ENCODE measurements at places on chromosomes 2 and 18.

DNA sequence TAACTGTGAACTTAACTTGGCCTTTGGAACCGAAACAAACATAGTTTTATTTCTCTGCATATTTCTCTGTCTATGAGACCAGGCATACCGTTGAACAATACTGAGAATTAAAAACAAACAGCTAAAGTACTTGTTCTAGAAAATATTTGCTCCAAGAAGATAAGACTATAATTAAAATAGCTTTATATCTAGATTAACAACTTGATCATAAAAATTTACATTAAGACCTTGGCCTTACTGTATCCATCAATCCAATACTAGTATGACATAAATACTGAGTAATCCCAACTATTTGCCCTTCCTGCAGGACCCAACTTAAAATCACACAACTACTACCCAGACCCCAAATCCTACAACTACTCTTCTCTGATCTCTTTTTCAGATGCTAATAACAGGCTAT is 260.9 kb downstream of the RIT2 start:
- DNase-seq, result no peak

DNA sequence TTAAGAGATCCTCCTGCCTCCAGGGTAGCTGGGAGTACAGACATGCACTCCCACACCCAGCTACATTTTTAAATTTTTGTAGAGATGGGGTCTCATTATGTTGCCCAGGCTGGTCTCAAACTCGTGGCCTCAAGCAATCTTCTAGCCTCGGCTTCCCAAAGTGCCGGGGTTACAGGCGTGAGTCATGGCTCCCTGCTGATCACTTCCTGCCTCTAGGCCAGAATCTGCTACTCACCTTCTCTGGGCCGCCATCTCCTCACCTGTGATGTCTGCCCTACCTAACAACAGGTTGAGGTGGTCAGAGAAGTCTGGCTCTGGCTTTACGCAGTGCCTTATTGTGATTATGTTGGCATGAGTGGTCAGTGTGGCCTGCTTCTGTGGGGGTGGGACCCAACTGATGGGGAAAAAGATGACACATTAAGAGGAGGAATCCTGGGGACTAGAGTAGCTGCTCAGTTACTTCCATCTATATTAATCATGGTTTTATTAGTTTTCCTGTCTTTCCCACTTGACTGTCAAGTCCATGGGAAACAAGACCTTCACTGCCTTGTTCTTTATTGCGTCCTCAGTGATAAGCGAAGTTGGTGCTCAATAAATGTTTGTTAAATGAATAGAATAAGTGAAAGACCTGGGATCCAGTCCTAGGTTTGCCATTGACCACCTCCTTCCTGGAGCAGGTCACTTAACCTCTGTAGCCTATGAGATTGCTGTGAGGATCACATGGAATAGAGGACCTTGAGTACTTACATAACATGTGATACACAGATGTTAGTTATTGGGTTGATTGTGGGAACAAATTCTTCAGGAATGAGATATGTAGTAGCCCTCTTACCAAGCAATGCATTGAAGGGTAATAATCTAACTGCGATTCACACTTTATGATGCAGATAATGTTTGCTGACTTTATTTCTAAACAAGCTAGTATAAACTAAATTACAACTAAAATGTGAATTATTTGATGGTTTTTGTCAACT is 15.7 kb downstream of the KCTD1 start:
- DNase-seq, result no peak

DNA sequence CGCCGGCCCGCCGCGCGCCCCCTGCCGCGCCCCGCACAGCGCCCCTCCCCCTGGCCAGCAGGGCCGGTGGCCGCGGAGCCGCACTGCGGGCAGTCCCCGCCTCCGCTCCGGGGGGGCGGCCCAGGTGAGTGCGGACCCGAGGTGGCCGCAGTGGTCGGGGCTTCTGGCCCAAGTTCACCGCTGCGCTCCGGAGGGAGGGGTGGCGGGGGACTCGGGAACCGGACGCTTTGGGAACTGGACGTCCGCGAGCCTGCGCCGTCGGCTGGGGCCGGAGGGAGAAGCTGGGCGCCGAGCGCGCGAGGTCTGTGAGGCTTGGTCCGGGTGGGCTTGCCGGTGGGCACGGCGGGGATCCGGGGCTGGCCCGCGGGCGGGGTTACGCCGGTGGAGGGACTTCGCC is 591 bp upstream of the LDLRAD4 start:
- DNase-seq, result no peak

GRCh38 chr2:168635065-168635577 is 167.3 kb upstream of the NOSTRIN start:
- no peak for DNase-seq

DNA sequence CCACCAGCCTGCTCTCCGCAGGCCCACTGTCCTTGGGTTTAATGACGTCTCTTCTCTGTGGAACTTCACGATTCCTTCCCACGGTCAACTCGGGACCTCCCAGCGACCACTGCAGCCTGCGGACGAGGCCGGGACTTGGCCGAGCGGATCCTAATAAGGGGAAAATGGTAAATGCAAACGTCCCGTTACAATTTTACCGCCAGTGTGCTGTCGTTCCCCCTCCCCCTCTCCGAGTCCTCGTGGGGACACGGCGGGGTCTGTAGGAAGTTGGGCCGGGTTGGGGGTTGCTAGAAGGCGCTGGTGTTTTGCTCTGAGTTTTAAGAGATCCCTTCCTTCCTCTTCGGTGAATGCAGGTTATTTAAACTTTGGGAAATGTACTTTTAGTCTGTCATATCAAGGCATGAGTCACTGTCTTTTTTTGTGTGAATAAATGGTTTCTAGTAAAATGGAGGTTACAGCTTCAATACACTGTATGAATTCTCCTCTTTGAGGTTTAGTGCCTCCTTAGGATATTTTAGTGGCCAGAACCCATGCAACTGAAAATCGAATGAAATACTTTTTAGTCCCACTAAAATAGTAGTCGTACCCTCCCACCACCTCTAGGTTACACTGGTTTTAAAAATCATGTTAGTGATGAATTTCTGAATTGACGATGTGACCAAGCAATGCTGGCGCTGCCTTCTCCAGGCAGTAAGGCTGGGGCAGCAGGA is 2.3 kb downstream of the HOXD11 start:
- no peak for DNase-seq

DNA sequence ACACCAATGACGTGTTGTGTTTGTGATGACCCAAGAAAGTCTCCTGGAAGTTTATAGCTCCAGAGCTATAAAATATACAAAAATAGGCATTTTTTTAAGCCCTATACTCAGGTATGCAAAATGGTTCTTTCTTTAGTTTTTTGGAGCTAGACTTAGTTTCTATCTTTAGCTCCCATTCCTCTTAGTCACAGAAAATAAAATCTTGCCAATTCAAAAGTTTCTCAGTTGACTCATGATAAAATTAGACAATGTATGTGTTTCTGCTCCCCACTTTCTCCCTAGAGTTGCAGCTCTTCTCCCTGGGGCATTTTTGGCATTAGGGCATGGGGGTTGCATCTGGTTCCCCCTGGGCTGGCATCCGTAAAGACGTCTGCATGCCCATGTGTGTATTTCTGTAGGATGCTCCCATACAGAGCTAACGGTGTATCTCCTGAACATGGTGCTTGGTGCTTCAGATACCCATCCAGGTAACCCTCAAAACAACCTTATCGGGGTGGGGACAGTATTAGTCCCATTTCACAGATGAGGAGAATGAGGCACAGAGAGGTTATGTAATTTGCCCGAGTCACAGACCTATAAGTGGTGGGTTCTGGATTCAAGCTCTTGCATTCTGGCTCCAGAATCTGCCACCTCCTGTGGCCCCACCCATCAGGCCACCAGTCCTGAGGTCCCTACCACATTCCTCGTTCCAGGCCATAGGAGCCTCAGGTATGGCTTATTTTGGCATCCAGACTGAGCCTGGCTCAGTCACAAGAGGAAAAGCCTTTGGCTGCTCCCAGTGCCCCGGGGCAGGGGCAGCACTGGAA is 43.1 kb upstream of the ASAP2 start:
- DNase-seq, result no peak

DNA sequence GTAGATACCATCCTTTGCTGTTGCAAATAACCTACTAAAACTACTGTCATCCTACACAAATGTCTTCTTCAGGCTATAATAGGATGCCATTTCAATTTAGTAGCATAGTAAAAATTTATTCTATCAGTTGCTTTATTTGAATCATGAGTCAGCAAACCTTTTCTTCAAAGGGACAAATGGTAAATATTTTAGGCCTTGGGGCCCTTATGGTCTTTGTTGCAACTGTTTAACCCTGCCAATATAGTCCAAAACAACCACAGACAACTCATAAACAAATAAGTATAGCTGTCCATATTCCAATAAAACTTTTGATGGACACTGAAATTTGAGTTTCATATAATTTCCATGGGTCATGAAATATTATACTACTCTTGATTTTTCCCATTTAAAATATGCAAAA is 54.0 kb upstream of the CCBE1 start:
- DNase-seq, result no peak

DNA sequence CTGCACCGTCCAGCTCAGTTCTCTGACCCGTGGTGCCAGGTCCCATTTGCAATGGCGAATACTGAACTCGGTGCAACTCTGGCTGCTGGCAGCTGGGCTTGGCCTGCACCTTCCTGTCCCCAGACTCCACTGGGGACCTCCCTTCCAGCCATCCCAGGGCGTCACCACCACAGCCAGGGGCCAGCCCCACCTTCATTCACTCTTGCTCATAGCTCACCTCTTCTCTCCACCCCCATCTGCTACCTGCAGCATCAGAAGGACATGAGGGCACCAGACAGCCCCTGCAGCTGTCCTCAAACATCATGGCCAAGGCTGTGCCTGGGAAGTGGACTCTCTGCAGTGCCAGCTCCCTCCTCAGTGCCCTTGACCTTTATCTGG is 16.2 kb upstream of the ALPI start:
- no peak for DNase-seq

DNA sequence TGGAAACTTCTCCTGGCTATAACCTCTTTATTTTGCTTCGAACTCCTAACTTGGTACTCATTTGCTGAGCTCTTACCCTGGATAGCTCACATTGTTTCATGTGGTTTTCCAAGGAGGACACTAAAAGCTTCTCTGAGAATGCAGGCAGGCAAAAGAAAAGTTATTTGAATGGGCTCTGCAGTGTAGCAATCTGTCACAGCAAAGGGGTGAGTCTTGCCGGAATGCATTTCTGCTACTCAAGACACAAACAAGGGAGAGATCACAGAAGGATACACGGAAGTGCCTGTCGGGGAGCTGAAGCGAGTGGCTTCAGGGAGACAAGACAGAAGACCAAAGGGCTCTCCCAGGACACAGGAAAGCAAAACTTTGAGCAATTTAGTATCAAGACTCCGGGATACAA is 265.4 kb downstream of the SS18 start:
- no peak for DNase-seq

DNA sequence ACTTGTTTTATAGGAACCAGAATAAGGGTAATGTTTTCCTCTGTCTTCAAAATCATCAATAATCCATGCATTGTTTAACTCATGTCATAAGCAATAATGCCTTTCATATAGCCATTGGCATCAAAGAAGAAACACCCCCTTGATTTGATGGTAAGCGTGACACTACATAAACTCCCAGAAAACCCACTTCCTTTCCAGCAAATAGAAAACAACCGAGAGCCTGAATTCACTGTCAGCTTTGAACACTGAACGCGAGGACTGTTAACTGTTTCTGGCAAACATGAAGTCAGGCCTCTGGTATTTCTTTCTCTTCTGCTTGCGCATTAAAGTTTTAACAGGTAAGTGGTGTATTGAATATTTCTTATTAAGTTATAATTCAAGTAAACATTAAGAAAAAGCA is at the start of gene ICOS:
ICOS (plus strand) TSS at position 229 of the 400 bp plus-strand sequence; CDS start at position 281, 52 bp downstream.
- DNase-seq, result no peak

DNA sequence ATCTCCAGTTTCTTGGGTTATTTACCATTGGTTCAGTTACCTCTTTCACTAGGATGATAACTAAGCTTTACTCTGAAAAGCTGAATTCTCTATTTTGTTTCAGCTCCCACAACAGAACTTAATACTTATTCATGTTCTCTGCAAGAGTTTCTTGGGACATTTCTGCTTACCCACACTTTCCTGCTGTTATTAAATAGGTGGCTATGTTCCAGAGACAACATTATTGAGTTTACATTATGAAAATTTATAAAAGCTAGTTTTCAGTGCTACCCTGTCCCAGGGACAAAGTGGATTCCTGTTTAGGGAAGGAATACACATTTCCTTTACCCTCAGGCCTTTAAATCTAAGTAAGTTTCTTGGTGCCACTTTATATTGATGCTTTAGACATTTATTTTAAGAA is 7.0 kb upstream of the GPD2 start:
- DNase-seq, result no peak

DNA sequence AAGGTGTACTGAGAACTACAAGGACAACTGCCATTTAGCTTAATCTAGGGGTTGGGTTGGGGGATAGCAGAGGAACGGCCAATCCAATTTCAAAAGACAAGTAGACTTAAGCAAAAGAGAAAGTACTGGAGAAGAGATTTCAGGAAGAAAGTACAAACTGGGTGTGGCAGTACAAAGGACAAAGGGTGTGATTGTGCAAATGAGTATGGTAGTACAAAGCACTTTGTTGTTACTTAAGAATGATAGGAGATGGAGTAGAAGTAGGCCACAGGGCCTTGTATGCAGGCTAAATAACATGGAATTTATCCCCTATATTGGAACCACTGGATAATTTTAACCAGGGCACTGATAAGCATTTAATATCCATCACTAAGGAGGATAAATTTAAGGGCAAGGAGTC is 4.7 kb upstream of the ORC2 start:
- DNase-seq, result no peak

GRCh38 chr2:118669654-118670053 is 177.8 kb downstream of the EN1 start:
- DNase-seq, result no peak

- DNase-seq, result no peak
These were observed 323.5 kb upstream of the TANK start for GRCh38 chr2:160836755-160837154.

DNA sequence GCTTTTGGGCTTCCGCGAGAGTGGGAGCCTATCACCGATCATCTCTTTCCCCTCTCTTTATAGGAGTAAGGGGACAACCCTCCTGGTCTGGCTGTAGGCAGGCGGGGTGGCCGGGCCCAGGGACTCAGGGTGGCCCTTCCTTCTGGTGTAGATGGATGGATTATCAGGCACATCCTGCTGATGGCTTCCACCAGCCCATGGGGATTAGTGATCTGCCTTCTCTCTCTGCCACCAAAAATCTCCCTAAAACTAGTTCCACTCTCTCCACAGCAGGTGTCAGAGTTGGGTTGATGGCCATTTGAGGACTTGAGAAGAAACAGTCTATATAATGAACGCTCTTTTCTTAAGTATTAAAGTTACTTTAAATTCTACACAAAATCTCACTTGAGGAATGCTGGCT is 37.4 kb downstream of the NCK2 start:
- no peak for DNase-seq
